ENCODE measurements at places on chromosomes 5 and 9.

DNA sequence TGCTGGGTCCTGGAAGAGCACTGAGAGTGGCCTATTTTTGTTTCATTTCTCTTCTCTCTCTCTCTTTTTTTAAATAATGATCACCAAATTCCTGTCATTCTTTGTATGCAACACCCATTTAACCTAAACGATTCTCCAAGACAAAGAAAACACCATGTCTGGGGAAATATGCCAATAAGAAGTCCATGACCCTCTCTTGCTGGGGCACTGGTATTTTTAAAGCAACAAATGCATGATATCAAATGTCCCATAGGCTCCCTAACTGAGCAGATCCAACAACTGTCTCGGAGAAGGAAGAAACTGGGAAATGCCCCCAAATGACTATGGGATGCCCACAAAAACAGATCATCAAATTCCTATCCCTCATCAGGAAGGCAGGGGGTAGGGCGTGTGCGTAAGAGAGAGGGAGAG is 567.4 kb downstream of the CCDC171 start:
- DNase-seq, result no peak

DNA sequence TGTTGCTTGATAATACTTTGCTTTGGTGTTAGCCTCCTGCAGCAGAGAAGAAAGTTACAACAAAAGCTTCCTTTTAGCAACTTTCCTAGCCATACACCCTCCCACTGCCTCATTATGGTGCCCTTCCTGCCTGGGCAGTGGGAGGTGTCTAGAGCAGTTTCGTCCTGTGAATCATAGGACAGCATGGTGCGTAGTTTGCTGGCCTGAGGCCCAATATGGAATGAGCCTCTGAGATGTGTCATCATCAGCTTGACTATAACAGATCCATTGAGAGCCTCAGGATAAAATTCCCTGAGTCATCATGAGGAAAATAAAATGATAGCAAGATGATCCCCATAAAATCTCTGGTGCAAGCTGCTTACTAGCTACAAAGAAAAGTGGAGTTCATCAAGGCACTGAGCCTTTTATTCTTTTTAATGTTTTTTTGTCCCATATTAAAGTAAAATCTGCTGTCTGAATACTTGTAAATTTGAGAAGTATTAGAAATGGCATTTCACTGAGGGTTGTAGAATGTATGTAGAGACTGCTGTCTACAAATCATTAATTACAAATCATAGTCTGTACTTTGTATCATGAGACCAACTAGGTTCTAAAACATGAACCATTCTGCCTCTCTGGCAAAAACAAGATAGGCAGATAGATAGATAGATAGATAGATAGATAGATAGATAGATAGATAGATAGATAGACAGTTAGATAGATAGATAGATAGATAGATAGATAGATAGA is 303.0 kb upstream of the PDE4D start:
- DNase-seq, result no peak

DNA sequence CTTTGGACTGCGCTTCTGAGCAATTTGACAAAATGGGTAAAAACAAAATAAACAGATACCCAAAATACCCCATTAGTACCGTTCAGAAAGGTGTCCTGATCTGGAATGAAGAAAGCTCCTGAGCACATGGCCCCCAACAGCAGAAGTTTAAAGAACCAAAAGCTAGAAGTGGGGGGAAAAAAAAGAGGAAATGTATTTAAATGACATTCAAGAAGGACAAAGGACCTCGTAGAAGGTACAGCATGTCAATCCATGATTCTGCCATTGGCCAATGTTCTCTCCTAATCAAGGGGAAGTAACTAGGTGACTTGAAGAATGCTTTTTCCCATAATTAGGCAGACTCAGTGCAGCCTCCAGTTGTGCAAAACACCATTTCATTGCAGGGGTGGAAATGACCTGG is 78.6 kb downstream of the SERINC5 start:
- no peak for DNase-seq

GRCh38 chr5:129630101-129630500 is 117.8 kb upstream of the MINAR2 start:
- DNase-seq, result no peak

- DNase-seq, result no peak
These were observed 49.6 kb downstream of the ARHGAP26 start for GRCh38 chr5:142819825-142820224.

DNA sequence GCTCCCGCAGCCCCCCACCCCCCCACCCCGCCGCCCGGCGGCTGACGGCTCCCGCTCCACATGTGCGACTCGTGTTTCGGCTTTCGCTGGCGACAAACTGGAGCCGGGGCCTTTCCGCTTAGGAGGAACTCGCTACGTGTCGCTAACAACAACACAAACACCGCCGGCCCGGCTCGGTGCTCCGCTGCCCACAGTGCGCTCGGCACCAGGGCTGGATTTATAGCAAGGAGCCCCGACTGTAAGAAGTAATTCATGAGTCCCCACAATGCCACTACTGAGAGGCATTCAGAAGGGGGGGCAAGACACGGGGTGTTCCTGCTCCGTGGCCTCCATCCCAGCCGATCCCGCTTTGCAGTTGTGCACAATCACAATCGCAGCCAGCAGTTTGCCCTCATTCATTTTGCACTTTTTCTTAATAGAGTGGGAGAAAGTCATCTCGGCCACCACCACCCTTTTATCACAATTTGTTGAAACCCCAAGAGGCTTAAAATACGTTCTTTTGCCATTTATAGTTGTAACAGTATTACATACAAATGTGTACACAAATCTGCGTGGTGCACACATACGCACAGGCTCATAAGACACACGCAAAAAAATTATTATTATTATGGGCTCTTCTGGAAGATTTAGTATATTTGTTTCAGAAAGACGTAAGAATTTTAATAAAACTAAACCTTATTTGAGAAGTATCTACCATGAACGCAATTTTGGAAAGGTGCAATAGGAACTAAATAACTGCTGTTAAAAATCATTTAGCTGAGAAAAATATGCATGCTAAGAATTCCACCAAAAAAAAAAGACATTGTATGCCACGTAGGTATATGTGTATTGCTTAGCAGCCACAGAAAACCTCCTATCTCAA is 48.1 kb downstream of the EBF1 start:
- peak; percentile 4 for DNase-seq

DNA sequence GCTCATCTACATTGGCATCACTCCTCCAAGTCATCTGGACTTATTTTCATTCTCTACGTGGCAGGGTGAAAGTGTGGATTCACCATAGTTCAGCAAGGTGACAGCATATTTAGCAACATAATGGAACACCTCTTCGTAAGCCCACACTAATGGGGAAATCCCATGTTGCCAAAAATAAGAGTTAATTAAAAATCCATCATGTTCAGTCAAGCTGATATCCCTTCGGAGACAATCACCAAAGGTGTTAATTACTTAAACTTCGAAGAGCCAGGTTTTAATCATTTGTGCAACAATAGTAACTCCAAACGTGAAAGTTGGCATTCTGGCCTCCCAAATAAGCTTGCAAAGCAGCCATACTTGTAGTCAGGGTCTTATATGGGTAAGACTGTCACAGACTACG is 242.9 kb downstream of the NSG2 start:
- no peak for DNase-seq

DNA sequence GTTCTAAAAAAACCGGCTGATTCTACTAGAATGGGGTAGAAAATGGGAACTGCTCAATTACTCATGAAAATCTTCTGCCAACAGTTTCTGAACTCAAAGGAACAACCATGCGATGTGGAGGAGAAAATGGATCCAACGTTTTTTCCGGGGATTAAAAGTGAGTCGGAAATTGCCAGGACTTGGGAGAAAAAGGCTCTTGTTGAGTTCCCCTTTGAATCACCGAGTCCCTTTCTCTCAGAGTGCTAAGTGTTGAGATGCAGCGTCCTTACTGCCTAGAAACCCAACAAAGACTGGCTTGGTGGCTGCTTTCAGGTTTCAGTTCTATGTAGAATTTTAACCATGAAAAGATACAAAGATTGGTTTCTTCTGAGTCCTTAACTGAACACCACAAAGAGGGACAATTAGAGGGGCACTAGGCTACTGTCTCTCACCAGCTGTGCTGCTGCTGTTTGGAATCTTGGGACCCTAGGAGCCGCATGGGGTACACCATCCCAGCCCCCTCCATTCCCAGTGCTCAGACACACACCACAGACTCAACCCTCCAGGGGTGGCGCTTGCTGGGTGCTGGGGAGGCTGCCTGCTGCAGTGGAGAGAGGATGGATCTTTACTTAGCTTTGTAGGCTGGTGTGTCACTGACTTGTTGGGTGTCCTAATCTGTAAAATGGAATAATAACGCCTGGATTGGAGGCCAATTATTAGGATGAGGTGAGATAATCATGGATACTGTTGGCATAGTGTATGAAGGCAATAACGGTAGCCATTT is 21.5 kb upstream of the NEUROG1 start:
- peak; percentile 26 for DNase-seq

- DNase-seq, result no peak
These were observed 116.5 kb upstream of the FBXL7 start for GRCh38 chr5:15383469-15383868.

- no peak for DNase-seq
These were observed 60.9 kb upstream of the IL17B start for GRCh38 chr5:149439899-149440542.

GRCh38 chr5:149172261-149172660 is 31.0 kb downstream of the ABLIM3 start:
- no peak for DNase-seq

GRCh38 chr5:179697108-179697507 is 1.7 kb upstream of the CANX start:
- no peak for DNase-seq

DNA sequence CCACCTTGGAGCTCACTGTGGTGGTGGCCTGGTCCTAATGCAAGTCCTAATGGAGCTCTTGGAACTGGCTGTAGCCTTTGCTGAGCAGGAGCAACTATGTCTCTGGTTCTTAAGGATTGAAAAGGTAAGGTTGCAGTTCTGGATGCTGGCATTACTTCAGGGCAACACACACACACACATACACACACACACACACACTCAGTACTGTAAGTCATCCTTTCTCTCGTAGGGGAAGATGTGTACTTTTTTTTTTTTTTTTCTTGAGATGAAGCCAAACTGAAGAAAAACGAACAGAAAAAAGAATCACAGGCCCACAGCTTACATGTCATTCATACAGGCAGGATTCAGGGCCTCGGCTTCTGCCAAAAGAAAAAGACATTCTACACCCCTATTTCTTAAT is 81.1 kb upstream of the RPS23 start:
- no peak for DNase-seq

DNA sequence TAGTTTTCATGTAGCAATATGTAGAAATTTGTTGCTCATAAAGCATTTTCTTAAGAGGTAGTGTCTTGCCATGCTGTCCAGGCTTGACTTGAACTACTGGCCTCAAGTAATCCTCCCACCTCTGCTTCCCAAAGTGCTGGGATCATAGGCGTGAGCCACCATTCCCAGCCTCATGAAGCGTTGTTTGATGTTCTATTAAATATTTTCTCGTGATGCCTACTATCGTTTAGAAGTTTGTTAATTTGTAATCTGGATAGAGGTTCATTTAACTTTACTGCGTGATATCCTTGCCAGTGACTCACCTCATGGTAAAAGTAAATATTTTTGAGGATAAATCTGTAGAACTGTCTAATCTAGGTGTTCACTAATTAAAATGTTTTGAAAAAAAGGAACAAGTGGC is 82.6 kb downstream of the VCAN start:
- DNase-seq, result no peak

DNA sequence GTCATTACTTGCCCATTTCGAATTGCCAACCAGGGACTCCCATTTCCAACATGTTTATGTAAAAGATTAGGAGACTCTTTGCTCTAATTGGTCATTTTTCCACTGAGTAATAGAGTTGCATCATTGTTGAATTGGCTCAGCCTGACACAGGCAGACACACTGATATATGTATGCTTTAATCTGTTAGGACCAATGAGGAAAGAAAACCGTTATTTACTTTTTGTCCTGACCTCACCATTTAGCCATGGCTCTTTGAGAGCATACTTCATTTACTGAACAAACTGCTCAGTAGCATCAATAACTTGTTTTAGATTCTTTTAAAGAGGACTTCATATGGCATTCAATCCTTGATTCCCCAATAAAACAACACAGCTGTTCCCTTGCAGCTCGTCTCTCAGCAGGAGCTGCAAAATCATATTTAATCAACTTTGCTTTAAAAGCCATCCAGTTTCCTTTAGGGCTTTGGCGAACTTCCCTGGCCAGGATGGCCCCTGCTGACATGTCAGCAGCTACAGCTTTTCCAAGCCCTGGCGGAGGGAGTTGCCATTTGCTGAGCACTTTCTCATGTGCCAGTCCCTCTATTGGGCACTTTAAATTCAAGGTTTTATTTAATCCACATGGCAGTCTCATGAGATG is 251.5 kb upstream of the TNC start:
- DNase-seq, result no peak

GRCh38 chr5:178297751-178298150 is 65.1 kb upstream of the PHYKPL start:
- DNase-seq, result no peak

- no peak for DNase-seq
These were observed 12.3 kb downstream of the GLRA1 start for GRCh38 chr5:151912360-151912759.

GRCh38 chr5:95284572-95285408 is at the start of gene MCTP1:
MCTP1 (minus strand) TSS chr5:95285094.
- no peak for DNase-seq

- DNase-seq, result no peak
These were observed 35.5 kb upstream of the B4GALT1 start for GRCh38 chr9:33202552-33203201.

GRCh38 chr9:135683401-135684034 is 15.8 kb downstream of the SOHLH1 start:
- DNase-seq, result no peak

DNA sequence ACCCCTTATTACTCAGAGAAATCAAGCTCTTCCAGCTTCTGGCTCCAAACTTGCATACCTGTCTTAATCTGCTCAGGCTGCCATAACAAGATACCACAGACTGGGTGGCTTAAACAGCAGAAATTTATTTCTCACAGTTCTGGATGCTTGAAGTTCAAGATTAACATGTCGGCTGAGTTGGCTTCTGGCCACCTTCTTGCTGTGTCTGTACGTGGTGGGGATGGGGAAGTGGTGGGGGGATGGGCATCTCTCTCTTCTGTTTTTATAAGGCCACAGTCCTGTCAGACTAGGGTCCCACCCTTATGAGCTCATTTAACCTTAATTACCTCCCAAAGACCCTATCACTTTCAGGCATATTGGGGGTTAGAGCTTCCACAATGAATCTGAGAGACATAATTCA is 140.5 kb downstream of the SV2C start:
- no peak for DNase-seq

- no peak for DNase-seq
These were observed 56.2 kb downstream of the UBE2QL1 start for GRCh38 chr5:6504677-6505415.

DNA sequence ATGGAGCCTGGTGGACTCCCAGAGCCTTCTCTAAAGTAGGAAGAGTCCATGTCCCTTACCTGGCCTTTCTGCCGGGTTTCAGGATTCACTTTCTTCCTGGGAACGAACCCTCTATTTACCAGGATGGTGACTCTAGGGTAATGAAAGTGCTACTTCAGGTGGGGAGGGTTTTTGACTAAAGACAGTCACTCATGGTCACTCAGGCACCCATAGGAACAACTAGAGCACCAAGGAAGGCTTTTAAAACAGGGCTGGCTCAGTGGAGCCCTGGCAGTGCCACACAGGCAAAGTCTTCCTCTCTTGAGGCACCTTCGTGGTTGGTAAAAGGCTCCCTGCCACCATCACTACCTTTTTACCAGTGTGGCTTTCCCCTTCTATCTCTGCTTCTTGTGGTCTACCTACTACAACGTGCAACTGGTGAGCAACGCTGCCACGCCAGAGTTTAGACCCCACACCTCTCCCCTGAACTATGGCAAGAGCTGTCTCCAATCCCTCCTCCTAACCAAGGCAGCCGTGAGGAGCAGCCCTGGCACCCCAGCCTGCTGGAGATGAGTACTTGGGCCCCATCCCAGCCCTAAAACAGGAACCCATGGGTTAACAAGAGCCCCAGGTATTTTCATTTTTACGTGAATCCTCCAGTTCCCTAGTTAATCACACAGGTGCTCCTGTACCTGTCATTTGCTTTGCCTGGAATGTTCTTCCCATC is 3.5 kb downstream of the SURF1 start:
- DNase-seq, result no peak

All from caudate nucleus (tissue), 63 donors.